Subcutaneous adipose tissue (tissue), 4 donors: ENCODE measurements at places on chromosomes 3 and 15. TPM values are rescaled to one million over a fixed set of nuclear protein-coding genes. Genes with fewer than 3 reads are reported as not detected.

TAGLN3 gene
- not detected for total RNA-seq

INAFM2 gene
- total RNA-seq: 7.9 TPM

TFG gene
- 68.2 TPM for total RNA-seq

CACNA2D3 gene
- 3.1 TPM for total RNA-seq

SLC28A2 gene
- not detected for total RNA-seq

FAM43A gene
- 24.5 TPM for total RNA-seq

ATP13A4 gene
- not detected for total RNA-seq

QARS1 gene
- total RNA-seq: 224 TPM

EPHA3 gene
- total RNA-seq: 7.2 TPM

MINAR1 gene
- 0.19 TPM for total RNA-seq

DUOXA2 gene
- total RNA-seq: not detected

ALDH1L1 gene
- total RNA-seq: 281 TPM

LRRN1 gene
- not detected for total RNA-seq

SPINT1 gene
- not detected for total RNA-seq

SLC35G2 gene
- total RNA-seq: 20.7 TPM

CHRNA5 gene
- total RNA-seq: 2.9 TPM

NRG4 gene
- not detected for total RNA-seq

C3orf22 gene
- total RNA-seq: not detected

FURIN gene
- total RNA-seq: 34.4 TPM

APOD gene
- 717 TPM for total RNA-seq

ACTC1 gene
- not detected for total RNA-seq

ECE2 gene
- total RNA-seq: not detected

TMC3 gene
- total RNA-seq: not detected

LYZL4 gene
- total RNA-seq: not detected

TNFSF10 gene
- 31.8 TPM for total RNA-seq

OSBPL10 gene
- 7.3 TPM for total RNA-seq

ZCWPW2 gene
- 0.38 TPM for total RNA-seq

OR5K2 gene
- total RNA-seq: not detected

NUP210 gene
- 9.9 TPM for total RNA-seq

LRTM1 gene
- not detected for total RNA-seq

CSPG4 gene
- total RNA-seq: 183 TPM

APPL1 gene
- total RNA-seq: 48.3 TPM

TRPC1 gene
- total RNA-seq: 11.0 TPM

C3orf70 gene
- total RNA-seq: 4.1 TPM

GPR27 gene
- total RNA-seq: 0.38 TPM

GHSR gene
- not detected for total RNA-seq

GRK7 gene
- 0.16 TPM for total RNA-seq

PPP2R3A gene
- total RNA-seq: 14.3 TPM

ACVR2B gene
- 15.1 TPM for total RNA-seq

TMEM158 gene
- 1.3 TPM for total RNA-seq

PARP6 gene
- 84.0 TPM for total RNA-seq

SCAMP5 gene
- 1.3 TPM for total RNA-seq

ZNF620 gene
- 3.4 TPM for total RNA-seq

TMOD2 gene
- total RNA-seq: 7.9 TPM
